ENCODE measurements at places on chromosomes 16 and 17.

- no peak for DNase-seq
Observed at GRCh38 chr17:36085765-36086164, 4.2 kb downstream of the CCL3 start.

- no peak for DNase-seq
Observed at GRCh38 chr17:56979091-56979480, 1.2 kb downstream of the SCPEP1 start.

GRCh38 chr16:31477220-31478216, 5.4 kb upstream of the SLC5A2 start:
- DNase-seq, result peak; percentile 42

DNA sequence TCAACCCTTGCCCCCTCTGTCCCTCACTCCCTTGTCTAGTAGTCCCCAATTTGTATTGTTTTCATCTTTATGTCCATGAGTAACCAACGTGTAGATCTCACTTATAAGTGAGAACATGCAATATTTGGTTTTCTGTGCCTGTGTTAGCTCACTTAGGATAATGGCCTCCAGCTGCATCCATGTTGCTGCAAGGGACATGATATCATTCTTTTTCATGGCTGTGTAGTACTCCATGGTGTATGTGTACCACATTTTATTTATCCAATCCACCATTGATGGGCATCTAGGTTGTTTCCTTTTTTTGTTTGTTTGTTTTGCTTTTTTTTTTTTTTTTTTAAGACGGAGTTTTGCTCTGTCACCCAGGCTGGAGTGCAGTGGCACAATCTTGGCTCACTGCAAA, 63.0 kb upstream of the HS3ST4 start:
- DNase-seq, result no peak

- peak; percentile 44 for DNase-seq
Observed at GRCh38 chr17:63550817-63551639, 751 bp downstream of the DCAF7 start.

- DNase-seq, result no peak
Observed at GRCh38 chr17:69796078-69796477, 278.9 kb upstream of the KCNJ16 start.

DNA sequence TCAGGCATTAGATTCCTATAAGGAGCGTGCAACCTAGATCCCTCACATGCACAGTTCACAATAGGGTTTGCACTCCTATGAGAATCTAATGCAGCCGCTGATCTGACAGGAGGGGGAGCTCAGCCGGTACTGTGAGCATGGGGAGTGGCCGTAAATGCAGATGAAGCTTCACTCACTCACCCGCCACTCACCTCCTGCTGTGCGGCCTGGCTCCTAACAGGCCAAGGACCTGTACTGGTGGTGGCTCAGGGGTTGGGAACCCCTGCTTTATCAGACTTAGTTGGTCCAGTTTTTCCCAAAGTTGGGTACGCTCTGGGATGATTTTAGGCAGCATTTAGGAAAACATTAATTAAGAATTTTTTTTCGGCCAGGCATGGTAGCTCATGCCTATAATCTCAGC, 103.8 kb downstream of the MARF1 start:
- no peak for DNase-seq

- no peak for DNase-seq
Observed at GRCh38 chr17:72135546-72136325, 14.9 kb downstream of the SOX9 start.

GRCh38 chr17:57257895-57258851, 1.9 kb downstream of the MSI2 start:
- DNase-seq, result no peak

DNA sequence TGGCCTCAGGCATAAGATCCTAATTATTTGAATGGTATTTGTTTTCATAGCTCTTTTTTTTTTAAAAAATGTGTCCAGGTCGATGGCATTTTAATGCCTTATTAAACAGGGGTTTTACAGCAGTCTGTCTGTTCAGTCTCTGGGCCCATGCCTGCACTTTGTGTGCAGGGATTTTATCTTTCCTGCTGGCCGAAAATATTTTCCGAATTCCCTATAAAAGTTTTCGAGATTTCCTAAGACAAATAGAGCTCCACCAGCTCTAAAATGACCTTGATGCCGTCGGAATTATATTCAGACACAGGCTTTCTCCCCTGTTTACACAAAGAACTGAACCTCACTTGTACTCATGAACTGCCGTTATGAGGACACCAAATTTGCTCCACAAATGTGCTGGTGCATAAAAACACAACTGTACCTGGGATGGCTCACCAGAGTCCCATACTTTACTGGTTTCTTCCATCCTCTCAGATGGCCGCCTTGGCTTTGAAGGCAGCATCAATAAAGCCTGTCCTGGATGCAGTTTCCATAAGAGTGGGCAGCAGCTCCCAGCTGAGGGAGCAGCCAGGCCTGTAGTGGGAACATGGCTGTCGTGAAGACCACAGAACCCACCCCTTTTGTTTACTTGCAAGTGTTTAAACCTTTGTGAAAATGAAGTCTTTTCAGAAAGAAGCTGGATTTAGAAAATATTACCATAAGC, 44.9 kb downstream of the TBX4 start:
- no peak for DNase-seq

GRCh38 chr16:67242138-67242730, 5.0 kb downstream of the FHOD1 start:
- DNase-seq, result no peak

- DNase-seq, result no peak
Observed at GRCh38 chr16:52076332-52076731, 470.6 kb downstream of the TOX3 start.

GRCh38 chr17:38613981-38614779, 8.4 kb upstream of the SRCIN1 start:
- peak; percentile 84 for DNase-seq

GRCh38 chr16:55948230-55948629, 73.1 kb upstream of the CES5A start:
- no peak for DNase-seq

DNA sequence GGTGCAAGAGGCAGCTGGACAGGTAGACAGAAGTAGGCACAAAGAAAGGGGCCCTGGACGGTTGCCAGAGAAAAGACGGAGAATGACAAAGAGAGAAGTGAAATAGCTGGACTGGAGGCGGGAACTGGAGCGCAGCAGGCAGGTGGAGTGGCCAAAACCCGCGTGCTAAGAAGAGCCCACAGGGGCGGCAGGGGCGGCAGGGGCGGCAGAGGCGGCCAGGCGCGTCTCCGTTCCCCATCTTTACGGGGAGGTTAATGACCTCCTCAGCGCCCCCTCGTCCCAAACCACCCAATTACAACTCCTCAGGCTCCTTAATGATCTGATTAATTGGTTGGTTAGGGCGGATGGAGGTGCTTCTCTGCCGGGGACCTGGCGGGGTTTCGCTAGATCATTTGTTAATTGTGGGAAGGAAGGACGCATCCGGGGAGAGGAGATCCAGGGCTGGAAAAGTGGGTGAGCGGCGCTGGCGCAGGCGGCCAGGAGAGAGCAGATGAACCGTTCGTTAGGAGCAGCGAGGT, 15.4 kb upstream of the HOXB9 start:
- DNase-seq, result no peak

GRCh38 chr17:18921912-18922451, 30.0 kb upstream of the SLC5A10 start:
- no peak for DNase-seq

- no peak for DNase-seq
Observed at GRCh38 chr17:45291171-45291805, 25.5 kb downstream of the MAP3K14 start.

DNA sequence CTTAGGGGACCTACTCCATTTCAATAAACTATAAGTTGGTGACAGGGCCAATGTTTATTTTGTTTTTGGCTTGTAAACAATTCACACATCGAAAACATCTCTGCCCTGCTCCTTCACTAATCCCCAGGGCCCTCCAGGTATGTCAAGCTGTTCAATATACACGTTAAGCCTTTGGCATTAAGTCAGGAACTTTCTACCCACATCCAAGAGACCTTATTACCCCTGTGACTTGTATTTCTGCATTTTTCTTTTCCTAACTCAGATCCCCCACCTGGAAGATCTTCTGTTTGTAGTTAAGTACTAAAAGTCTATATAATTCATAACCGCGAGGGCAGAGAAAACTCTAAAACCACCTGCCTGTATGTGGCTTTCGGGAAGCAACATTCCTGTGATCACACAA, 106.8 kb upstream of the AXIN2 start:
- DNase-seq, result no peak

- DNase-seq, result no peak
Observed at GRCh38 chr16:330741-331140, 21.8 kb downstream of the AXIN1 start.

GRCh38 chr17:8700546-8700945, 44.1 kb downstream of the CCDC42 start:
- no peak for DNase-seq

- DNase-seq, result no peak
Observed at GRCh38 chr17:14206891-14207290, 29.8 kb downstream of the CDRT15 start.

DNA sequence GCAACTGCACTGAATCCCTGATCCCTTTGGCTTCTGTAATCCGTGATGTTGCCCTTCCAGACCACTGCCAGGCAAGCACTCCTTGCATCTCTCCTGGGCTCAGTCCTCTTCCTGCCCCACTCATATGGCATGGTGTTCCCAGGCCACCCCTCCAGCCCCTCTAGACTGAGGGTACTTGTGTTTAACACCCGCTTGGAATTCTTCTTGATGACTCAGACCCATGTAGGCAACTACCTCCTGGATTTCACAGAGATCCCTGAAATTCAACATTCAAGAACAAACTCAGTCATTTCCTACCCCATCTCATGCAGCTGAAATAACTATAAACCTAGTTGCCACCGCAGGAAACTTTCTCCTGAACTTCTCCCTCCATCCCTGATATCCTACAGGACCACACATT, 541.9 kb upstream of the CDH11 start:
- no peak for DNase-seq

GRCh38 chr16:15466886-15467781, 32.7 kb downstream of the BMERB1 start:
- no peak for DNase-seq

DNA sequence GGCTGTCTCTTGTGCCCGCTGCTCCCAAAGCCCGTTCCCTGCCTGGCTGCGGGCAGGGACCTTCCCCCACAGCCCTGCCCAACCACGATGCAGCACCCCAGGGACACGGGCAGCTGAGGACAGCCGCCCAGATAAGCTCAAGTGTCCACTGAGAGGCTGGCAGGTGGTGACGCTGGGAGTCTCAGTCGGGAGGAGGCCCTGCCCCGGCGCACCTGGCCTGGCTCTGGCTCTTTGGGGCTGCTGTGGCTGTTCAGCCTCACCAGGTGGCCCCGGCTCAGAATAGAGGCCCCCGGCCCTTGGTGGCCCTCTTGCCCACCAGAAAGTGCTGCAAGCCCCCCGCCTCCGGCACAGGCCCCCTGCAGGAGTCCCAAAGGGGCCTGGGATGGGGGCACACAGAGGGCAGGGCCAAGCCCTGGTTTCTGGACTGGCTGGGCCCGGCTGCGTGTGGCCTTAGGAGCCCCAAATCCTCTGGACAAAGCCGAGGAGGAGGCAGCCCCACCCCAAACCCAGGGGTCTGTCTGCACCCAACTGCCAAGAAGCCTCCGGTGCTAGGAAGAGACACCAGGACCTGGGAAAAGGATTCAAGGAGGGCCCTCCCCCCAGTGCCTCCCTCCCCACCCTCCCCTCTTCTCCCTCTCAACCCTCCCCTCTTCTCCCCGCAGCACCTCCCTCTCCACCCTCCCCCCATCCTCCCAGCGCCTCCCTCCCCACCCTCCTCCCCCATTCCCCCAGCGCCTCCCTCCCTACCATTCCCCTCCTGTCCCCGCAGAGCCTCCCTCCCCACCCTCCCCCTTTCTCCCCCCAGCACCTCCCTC, 5.3 kb downstream of the NTHL1 start:
- peak; percentile 90 for DNase-seq

GRCh38 chr17:21041741-21042457, 912 bp downstream of the USP22 start:
- DNase-seq, result peak; percentile 51

- no peak for DNase-seq
Observed at GRCh38 chr17:29677221-29677791, 54.6 kb upstream of the CORO6 start.

DNA sequence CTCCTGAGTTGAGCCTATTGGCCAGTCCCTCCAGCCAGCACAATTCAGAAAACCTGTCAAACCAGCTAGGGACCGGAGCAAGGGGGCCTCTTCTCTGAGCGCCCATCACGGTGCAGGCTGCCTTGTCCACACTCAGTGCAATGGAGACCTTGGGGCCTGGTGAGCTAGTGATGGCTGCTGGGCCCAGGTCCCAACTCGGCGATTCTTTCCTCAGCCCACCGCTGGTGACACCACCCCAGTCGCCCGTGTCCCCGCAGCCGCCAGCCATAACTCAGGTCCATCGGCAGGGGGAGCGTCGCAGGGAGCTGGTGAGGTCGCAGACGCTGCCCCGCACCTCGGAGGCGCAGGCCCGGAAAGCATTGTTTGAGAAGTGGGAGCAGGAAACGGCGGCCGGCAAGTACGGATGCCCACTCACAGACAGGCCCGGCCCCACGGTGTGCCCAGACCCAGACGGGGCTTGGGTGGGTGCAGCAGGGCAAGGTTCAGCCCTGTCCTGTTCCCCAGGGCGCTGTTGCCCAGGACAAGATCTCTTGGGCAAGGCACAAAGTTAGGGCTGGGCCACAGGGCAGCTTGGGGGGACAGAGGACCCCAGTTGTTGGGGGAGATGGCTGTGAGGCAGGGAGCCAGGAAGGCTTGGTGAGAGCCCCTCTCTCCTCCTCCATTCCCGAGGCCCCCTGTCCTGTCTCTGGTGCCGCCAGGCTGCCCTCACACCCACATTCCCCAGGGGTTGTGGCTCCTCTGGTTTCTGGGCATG, 10.8 kb downstream of the SMTNL2 start:
- DNase-seq, result no peak

DNA sequence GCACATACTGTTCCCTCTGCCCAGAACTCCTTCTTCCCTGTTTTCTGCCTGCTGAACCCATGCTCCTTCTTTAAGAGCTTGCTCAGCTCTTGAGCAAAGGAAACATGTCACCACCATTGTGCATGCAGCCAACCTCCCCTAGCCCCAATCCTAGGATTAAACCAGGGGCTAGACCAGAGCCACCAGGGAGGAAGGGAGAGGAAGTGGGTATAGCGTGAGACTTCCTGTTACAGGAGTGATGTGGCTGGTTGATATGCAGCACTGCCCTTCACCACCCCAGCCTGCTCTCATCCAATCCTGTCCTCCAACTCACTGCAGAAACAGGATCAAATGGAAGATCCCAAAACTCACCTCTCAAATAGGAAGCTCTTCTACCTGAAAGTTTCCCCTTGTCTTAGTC, 67.1 kb upstream of the CDH5 start:
- no peak for DNase-seq

- DNase-seq, result no peak
Observed at GRCh38 chr16:65781363-65781762, 585.1 kb upstream of the CDH5 start.
